CD4-positive, alpha-beta T cell treated with Interferon alpha-2 for 1 hour (primary cell): ENCODE measurements at places on chromosomes 7 and 10.

DNA sequence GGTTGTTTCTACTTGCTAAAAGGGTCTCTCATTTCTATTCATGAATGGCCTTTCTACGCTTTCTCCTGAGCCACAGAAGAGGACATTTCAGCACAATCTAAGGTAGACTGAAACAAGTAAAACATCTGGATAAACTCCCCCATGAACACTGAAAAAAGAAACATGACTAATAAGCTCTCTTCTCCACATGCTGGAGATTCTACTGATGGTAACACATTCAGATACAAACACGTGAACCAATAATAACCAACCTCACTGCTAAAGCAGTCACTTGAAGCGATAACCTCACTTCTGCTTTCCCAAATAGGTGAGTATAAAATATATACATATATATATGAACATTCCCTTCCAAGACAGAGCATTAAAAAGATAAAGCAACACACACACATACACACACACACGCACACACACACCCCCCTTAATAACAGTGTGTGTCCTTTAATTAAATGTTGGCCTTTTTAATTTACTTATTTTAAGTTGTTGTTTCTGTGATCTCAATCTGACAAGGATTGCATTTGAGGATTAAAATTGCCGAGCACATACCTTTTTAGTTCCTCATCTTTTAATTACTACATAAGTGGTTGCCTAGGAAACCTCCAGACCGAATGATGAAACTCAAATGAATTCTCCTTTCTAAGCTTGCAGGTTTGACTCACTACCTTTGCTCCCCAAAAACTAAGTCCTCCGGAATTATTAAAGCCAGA lies 292.4 kb upstream of the KLF14 start:
- DNase-seq: no peak

DNA sequence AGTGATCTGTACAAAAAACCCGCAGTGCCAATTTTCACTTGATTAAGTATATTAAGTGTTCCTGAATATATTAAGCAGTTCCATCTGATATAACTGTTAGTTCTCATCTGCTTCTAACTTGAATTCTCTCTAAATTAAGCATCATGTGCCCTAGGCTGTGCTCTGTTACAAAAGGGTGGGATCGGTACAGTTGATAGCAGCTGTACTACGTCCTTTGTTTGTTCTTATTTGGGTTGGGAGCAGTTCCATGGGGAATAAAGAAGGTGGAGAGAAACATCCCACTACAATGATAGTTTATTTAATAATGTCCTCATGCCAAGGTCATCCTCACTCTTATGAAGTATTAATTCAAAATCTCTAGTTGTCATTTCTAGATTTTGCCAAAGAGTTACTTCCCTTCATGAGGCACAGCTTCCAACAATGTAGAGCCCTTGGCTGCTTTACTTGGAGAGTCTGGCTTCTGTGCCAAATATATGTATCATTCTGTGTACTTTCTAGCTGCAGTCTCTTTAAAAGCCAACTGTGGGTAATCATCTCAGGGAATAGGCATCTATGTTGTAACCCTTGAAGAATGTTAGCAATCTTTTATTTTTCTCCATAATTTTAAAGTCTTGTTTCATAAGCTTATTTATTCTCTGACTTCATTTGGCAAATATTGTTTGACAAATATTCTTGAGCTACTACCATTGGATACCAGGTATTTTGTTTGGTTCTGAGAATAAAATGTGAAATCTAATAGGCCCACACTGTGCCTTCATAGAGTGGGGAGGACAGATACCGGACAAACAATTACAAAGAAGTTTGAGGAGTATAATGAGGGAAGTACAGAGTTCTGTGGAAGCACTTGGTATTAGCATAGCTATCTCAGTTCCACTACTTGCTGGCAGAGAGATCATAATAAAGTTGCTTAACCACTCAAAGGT lies 22.4 kb upstream of the AHR start:
- no peak for DNase-seq

DNA sequence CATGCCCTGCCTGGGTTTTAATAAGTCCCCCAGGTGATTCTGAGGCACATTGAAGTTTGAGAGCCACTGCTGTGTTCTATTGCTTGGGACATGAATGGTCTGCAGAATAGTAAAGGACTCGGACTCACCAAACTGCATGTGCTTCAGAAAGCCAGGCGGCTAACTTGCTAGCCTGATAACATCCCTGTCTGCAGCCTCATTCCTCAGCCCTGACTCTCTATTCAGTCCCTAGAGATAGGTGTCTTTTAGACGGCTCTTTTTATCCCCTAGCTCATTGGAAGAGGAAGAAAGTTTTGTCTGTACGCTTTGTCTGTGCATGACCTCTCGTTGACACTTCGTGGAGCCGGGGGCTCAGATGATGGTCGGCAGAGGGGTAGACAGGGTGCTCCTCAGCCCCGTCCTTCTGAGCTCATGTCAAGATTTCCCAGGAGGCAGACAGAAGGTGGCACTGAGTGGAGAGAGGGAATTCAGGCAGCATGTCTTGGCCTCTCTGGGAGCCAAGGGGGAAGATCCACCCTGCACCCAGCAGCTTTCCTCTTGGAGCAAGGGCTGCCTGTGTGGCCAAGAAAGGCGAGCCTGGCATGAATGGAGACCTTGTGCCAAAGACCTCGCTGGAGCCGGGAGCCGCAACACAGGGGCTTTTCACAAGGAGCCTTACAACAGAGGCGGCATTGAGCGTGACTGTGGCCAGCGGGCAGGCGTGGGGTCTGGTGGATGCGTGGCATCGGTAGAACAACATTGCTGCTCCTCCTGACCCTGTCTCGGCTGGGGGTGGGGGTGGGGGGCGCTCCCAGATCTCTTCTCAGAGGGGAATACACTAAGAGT lies 51.1 kb upstream of the PODXL start:
- no peak for DNase-seq

DNA sequence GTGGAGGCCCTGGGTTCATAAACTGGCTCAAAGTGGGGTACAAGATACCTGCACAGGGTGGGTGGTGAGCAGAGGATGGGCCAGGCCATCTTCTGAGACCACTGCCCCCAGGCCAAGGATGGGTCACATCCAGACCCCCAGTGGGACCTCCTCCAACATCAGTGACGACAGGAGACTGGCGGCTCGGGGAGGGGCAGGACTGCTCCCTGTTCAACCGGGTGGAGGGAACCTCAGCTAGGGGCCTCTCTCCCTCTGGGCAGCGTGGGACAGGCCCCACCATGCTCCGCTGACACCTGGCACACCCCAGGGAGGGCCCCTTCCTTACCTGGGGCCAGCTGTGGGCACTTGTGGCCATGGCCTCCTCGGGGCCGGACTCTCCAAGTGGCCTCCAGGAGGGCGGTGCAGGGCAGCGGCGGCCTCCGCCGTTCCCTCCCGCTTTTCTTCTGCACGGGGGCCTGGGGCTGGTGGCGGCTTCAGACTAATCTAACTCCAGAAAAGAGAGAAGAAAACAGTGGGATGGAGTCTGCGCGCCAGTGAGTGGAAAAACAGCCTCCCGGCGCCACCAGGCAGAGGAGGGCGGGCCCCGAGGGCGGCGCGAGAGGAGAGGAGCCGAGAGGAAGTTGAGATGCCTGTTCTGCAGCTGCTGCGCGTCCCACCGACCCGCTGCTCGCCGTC lies at the start of gene CALHM2:
CALHM2 (minus strand) TSS at position 540 of the 675 bp plus-strand sequence. CDS start 2,429 bp downstream, outside the sequence.
- DNase-seq: peak; percentile 36

DNA sequence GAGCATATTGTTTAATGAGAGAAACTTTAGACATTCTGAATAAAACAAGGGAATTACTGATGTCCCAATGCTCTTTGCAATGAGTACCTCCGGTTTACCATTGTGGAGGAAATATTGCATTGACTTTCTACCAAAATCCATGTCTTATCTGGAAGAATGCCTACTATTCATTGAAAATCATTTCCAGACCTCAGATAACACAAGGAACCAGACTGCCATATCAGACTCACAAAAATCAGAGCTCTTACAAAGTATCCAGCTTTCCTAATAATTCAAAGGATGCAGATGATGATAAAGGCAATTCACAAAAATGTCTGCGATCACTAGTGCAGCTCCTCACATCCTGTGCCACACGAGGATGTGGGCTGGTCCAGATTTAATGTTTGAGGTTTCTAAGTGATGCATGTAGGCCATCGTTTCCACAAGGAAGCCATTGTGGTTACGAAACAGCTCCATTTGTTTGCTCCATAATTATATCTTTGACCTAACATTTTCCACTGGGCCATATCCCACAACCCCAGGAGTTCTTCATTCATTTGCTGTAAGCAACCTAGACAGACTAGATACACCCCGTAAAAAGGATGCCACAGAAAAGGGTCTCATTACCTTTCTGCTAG lies 831.1 kb upstream of the C7orf33 start:
- DNase-seq: no peak

DNA sequence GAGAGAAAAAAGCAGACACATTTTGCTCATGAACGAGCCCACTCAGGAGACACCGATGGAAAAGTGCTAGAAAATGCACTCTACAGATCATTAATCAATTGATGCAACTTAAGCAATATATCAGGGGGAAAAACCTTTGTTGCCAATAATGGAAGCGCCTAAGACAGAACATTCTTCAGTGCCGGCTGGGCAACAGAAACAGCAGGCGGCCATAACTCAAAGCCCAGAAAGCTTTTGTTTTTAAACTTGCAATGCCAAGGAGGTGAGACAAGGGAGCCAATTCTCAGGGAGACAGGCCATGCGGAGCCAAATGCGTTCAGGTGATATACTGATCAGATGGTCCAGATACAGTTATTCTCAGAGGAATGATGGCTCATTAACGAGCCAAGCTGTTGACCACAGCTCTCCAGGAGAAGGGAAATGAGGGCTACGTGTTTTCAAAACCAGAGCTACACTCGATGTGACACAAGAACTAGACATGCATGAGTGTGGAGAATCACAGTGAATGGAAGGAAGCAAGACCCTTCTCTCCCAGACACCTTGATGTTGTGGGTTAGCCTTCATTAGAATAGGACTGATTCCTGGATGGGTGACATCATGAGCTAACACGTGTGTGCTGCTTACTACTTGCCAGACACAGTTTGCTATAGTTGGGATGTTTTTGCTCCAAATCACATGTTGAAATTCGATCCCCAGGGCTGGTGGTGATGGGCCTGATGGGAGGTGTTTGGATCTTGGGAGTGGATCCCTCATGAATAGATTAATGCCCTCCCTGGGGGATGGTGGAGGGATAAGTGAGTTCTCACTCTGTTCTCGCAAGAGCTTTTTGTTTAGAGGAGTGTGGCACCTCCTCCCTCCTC lies 79.1 kb upstream of the KCNMA1 start:
- DNase-seq: no peak

DNA sequence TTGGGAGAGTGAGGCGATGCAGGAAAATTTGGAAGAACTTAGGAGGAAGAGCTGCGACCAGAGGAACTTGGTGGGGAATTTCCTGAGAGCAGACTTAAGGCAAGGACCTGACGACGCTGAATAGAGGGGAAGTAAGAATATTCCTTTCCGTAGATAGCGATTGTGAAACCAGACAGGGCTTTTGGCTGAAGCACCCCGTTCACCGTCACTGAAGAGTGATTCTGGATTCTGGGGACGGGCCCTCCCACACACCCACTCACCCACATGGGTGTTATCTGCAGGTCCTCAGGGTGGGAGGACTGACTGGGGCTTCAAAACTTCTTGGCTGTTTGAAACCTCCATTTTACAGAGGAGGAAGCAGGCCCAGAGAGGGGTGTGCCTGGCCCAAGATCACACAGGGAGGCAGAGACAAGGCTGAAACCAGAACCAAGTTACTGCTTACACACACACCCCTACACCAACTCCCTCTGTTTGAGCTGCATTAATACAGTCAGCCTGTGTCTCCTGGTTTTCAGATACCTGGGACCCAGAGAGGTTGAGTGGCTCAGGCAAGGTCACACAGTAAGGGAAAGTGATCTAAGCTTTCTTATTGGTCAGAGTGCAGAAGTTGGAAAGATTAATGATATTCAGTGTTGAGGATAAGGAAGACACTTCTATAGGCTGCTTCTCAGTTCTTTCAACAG lies 37.2 kb upstream of the CDH23 start:
- no peak for DNase-seq

- DNase-seq: no peak
Observed at GRCh38 chr7:155829796-155830470, 17.7 kb upstream of the SHH start.

- DNase-seq: no peak
Observed at GRCh38 chr7:137682596-137682995, 164.2 kb downstream of the DGKI start.

- DNase-seq: no peak
Observed at GRCh38 chr7:92360387-92360786, 86.9 kb upstream of the GATAD1 start.

- DNase-seq: no peak
Observed at GRCh38 chr7:142194201-142194600, 63.7 kb downstream of the PRSS58 start.

DNA sequence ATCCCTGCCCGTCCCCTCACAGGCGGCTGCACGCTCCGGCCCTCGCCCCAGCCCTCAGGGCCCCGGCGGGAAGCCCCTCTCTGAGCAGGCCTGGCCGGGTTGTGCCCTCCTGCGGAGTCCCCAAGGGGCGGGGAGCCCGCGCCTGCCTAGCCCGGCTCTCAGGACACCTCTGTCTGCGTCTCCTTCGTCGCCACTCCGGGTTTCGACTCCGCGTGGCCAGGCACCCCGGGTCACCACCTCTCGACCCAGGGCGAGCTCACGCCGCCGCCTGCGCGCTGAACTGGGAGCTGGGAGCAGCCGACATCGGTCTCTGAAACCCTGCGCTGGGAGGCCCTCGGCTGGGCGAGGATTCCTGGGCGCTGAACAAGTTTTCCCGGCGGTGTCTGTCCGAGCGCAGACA lies 6.2 kb upstream of the OGDHL start:
- no peak for DNase-seq

DNA sequence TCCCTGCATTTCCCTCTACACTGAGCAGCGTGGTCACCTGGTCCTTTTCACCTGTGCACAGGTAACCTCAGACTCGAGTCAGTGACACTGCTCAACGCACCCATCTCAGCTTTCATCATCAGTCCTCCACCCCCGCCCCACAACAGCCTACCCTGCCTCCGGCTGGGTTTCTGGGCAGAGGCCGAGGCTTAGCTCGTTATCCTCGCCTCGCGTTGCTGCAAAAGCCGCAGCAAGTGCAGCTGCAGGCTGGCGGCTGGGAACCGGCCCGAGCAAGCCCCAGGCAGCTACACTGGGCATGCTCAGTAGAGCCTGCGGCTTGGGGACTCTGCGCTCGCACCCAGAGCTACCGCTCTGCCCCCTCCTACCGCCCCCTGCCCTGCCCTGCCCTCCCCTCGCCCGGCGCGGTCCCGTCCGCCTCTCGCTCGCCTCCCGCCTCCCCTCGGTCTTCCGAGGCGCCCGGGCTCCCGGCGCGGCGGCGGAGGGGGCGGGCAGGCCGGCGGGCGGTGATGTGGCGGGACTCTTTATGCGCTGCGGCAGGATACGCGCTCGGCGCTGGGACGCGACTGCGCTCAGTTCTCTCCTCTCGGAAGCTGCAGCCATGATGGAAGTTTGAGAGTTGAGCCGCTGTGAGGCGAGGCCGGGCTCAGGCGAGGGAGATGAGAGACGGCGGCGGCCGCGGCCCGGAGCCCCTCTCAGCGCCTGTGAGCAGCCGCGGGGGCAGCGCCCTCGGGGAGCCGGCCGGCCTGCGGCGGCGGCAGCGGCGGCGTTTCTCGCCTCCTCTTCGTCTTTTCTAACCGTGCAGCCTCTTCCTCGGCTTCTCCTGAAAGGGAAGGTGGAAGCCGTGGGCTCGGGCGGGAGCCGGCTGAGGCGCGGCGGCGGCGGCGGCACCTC lies at the start of the genes KLLN and PTEN:
KLLN (minus strand) TSS at position 481 of the 891 bp plus-strand sequence. CDS start 1,046 bp downstream, outside the sequence.
PTEN (plus strand) TSS at position 573 of the 891 bp plus-strand sequence. CDS start 845 bp downstream, outside the sequence.
- DNase-seq: peak; percentile 81
